Breast epithelium (tissue), 4 donors: ENCODE measurements at places on chromosomes 1 and 21. TPM values are rescaled to one million over a fixed set of nuclear protein-coding genes. Genes with fewer than 3 reads are reported as not detected.

DNA sequence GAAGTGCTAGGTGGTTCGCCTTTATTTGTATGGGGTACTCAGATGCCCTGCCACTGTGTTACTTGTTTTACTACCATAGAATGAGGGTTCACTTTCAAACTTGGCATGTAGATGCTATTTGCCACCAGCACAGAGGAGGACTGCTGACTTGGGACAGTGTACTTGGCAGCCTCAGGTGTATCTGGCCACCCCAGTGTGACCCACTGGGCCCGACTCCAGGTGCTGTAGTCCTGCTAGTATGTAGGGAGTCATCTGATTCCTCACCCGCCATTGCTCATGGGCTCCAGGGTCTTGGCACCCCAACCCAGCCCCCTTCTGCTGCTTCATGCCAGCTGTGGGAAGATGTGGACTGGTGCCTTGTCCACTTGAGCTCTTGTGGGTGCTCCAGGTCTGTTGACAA, 40.0 kb downstream of the ZNF678 start:
- no peaks in the 10 kb centered on the region for H3K27me3 ChIP-seq
- H3K4me3 ChIP-seq: no peak overlapping the region
- H3K36me3 ChIP-seq: no peaks in the 10 kb centered on the region

- DNase-seq: no peak
- no peaks in the 10 kb centered on the region for H3K27me3 ChIP-seq
- H3K27ac ChIP-seq: peak overlapping the region; percentile 35
- H3K4me3 ChIP-seq: no peak overlapping the region
These were observed 3.9 kb upstream of the CD101 start for GRCh38 chr1:116997636-116998035.

- DNase-seq: no peak
- H3K36me3 ChIP-seq: no peaks in the 10 kb centered on the region
- no peak overlapping the region for H3K4me3 ChIP-seq
These were observed 4.0 kb downstream of the ZBTB7B start for GRCh38 chr1:155006601-155007101.

DNA sequence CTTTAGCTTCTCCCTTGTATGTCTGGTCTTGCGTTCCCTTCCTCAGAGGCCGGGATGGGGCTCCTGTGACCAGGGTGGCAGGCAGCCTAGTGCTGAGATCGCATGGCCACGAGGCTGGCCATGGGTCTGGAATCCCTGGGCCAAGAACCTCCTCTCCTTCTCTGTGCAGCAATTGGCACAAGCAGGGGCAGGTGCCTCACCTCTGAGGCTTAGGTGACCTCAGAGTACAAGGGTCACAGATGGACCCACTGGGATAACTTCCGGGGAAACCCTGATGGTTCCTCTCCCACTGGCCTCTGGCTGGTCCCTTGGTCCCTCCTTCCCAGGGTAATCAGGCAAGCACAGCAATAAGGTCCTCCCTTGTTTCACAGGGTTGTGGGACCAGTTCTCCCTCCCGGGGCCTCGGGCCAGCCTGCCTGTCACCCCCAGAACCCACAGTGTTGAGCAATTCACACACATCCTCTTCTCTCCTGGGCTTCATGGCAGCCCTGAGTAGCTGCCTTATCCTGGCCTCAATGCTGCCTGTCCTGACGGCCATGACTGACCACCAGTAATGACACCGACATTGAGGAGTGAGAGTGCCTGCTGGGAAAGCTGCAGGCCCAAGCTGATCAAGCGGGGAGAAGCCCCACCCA, 38.6 kb downstream of the BMP8A start:
- H3K27me3 ChIP-seq: no peaks in the 10 kb centered on the region
- H3K27ac ChIP-seq: no peak overlapping the region
- DNase-seq: no peak
- H3K36me3 ChIP-seq: no peaks in the 10 kb centered on the region

SPRR4 gene
- total RNA-seq: not detected

ANKRD65 gene
- total RNA-seq: 16.0 TPM

NUCKS1 gene
- total RNA-seq: 188 TPM

PLA2G5 gene
- 9.4 TPM for total RNA-seq

INPP5B gene
- 34.1 TPM for total RNA-seq

OVAAL gene
- total RNA-seq: not detected

LRIF1 gene
- 17.0 TPM for total RNA-seq
